ENCODE measurements at places on chromosomes 6 and 20.

DNA sequence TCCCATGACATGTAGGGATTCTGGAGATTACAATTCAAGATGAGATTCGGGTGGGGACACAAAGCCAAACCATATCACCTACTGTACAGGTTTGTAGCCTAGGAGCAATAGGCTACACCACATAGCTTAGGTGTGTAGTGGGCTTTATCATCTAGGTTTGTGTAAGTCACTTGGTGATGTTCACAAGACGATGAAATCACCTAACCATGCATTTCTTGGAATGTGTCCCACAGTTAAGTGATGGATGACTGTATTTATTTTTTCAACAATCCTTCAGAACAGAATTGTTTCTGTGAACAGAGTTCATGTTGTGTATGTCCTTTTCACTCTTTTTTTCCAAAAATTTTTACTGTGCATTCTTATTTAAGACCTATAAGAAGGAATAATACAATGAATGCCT lies 76.1 kb downstream of the DTD1 start:
- DNase-seq = no peak

DNA sequence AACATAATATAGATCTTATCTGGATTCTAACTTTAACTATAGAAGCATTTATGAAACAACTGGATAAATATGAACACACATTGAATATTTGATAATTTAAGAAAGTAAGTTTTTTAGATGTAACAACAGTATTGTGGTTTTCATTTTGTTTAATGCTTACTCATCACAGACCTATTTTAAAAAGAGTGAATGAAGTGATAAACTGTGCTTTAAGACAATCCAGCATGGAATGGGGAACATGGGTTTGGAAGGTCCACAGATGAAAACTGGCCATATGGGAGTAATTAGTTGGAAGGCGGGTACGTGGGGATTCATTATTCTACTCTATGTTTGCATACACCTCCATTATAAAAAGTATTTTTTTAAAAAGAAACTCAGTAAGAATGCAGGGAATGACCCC lies 21.2 kb downstream of the EPB41L2 start:
- DNase-seq = no peak

DNA sequence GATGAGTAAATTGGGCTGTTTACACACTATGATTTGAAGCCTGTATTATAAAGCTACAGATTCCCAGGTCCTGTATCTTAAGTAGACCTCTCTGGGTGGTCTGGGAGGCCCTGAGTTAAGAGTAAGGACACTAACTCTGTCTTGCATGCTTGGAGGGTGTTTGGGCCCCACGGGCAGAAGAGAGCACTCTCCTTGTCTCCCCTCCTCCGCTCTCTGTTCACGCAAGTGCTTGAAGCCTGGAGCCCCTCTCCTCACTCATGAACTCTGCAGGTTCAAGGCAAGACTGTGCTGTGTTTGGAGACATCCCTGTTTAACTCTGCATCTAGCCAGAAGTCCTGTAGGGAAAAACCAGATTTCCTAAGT lies 154.0 kb downstream of the ZDHHC14 start:
- no peak for DNase-seq

GRCh38 chr6:144580039-144580438 lies 294.9 kb downstream of the UTRN start:
- DNase-seq = no peak

DNA sequence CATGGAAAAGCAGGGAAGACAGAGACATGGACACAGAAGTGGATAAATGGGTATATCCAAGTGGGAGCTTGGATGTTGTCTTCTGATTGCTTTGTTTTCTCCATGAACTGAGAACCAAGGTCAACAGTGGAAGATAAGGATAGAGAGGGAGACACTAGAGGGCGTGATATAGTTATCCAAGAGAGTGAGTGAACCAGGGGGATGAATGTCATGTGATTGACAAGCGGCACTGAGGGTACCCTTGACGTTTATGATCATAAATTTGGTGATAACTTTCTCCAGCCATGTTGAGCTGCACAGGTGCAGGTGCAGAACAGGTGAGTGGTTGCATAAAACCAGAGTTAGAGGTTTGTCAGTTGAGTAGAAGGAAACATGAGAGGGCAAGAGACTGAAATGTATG lies 20.7 kb downstream of the EBF4 start:
- DNase-seq = no peak

DNA sequence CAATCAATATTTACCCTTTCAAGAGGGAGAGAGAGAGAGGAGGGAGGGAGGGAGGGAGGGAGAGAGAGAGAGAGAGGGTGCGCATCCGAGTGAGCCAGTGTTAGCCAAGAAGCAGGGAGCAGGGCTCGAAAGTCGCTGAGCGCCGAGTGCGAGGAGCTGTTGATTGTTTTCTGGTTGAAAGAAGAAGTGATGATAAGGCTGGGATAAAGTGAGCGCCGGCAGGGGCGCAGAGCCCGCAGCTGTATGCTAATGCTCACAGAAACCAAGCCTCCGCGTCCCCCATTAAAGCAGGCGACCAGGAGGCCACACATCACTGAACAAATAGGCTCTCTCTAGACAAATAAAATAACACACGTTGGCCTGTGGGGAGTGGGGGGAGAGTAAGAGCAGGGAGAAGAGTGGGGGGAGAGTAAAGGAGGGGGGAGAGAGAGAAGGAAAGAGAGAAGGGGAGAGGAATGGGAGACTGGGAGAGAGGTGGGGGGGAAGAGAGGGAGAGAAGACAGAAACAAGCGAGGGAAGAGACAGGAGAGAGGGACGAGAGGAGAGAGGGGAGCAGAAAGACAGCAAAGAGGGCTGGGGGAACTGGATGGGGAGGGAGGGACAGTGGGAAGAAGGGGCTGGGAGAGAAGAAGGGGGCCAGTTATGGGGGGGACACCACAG lies 5.0 kb upstream of the INSM1 start:
- DNase-seq = no peak

DNA sequence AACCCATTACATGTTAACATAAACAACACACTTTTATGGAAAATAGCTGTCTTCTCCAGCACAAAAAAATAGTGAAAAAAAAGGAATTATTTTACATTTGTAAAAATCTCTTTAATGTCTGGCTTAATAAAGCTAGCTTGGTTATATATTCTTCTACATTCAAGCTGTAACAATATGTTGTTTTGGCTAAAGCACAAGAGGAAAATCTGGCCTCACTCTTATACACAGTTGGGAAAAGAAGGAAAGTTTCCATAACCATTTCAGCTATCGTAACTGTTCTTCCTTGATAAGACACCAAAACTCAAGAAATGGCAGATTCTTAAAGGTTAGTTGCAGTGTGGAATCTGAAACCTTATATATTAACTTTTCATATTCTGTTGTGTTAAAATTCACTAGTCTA lies 7.6 kb downstream of the HLA-DOB start:
- no peak for DNase-seq
